Sigmoid colon (tissue), 7 donors: ENCODE measurements at places on chromosomes 16 and 17. TPM values are rescaled to one million over a fixed set of nuclear protein-coding genes. Genes with fewer than 3 reads are reported as not detected.

BCAR1 gene
- total RNA-seq, result 21.7 TPM

GRCh38 chr16:70675851-70676513 is 9.9 kb downstream of the MTSS2 start:
- DNase-seq, result peak; percentile 71

GRCh38 chr17:35596530-35597233 is 9.6 kb downstream of the AP2B1 start:
- DNase-seq, result no peak

DNA sequence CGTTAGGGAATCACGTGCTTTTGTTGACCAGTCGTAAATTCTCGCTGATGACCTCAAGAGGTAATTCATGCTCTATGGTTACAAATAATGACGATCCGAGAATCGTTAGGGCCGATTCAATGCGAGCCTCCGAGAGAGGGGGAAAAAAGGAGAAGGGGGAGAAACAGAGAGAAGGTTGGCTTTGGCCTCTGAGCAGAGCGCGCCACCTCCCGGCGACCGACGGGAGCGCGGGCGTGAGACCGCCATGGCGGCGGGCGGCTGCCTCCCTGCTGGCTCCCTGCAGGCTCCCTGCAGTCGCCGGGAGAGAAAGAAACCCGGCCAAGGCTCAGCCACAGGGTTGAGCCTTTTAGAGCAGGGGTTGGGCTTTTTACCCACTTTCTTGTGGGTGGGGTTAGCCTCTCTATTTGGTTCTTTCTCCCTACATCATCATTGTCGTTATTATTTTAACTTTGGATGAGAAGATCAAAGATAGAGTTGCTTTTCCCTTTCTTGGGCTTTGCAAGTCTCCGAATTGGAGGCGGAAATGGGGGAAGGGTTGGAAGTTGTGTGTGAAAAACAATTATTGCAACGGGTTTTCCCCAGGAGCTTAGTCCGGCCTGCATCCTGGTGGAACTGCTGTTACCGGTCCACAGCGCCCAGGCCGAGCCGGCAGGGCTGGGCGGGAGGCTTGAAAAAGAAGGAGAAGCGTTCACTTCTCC is 410 bp upstream of the HOXB5 start:
- peak; percentile 92 for DNase-seq

- no peak for DNase-seq
Observed at GRCh38 chr17:75048249-75048878, 1.3 kb downstream of the KCTD2 start.
